ENCODE measurements at places on chromosomes 1 and 21. TPM values are rescaled to one million over a fixed set of nuclear protein-coding genes. Genes with fewer than 3 reads are reported as not detected.

GRCh38 chr1:187891993-187892682 lies 1063.4 kb downstream of the PLA2G4A start:
- no peaks in the 10 kb centered on the region for H3K4me1 ChIP-seq
- no peak overlapping the region for H3K4me3 ChIP-seq
- DNase-seq: no peak
- H3K27ac ChIP-seq: no peak overlapping the region
- no peaks in the 10 kb centered on the region for H3K27me3 ChIP-seq

- peaks cover 22% of the 10 kb centered on the region for H3K4me1 ChIP-seq
- H3K4me3 ChIP-seq: peak overlapping the region; percentile 97
- DNase-seq: no peak
- peak overlapping the region; percentile 64 for H3K27ac ChIP-seq
- peaks cover 29% of the 10 kb centered on the region for H3K36me3 ChIP-seq
Observed at GRCh38 chr1:42658877-42659337, 684 bp downstream of the PPIH start.

DNA sequence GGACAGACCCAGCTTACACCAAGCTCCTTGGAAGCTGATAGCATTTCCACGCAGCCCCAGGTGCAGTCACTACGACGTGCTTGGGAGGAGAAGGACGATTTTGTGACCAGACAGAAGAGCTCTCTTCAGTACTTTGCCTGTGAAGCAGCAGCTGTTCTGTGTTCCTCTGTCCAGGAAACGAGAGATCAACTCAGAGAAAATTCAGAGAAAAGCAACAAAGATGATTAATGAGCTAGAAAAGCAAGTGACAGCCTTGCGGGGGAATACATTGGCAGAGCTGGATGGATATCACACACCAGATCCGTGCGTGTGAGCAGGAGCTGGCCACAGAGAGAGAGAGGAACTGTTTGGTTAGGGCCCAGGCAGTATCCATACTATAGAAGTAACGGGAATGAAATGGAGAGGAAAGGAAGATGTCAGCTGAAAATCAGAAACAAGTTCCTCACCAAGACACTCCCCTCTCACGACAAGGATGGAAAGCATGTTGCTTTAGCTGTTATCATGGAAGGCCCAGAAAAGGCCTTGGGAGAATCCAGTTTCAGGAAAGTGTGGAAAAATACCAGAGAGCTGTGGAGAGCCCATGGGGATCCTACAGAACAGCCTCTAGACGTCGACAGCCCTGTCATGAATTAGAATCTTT lies 106.2 kb downstream of the TOMM20 start:
- H3K36me3 ChIP-seq: no peaks in the 10 kb centered on the region
- H3K4me3 ChIP-seq: no peak overlapping the region
- no peaks in the 10 kb centered on the region for H3K27me3 ChIP-seq

DNA sequence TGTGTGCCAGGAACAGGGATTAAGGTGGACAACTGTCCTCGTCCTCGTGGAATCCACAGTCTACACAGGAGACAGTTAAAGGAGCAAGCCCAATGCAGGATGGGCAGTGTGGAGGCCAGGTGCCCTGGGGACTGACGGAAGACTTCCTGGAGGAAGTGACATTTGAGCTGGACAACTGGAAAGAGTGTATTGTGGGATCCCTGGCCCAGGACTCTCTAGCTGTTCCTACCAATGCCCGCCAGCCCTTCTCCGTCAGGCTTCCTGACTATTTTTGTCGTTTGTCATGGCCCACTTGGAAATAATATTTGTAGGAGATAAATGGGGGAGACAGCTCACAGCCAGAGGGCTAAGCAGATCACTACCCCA lies 235.3 kb downstream of the TOMM20 start:
- peaks cover 43% of the 10 kb centered on the region for H3K4me1 ChIP-seq
- peak overlapping the region; percentile 79 for H3K27ac ChIP-seq

Gene ZNF695
- total RNA-seq: 15.8 TPM

Gene NHLH1
- not detected for total RNA-seq

Gene UBL4B
- total RNA-seq: 0.07 TPM
